Progenitor cell of endocrine pancreas (in vitro differentiated cells): ENCODE measurements at places on chromosomes 11 and 22. TPM values are rescaled to one million over a fixed set of nuclear protein-coding genes. Genes with fewer than 3 reads are reported as not detected.

GRCh38 chr22:49377306-49377705 lies 450.4 kb downstream of the BRD1 start:
- no peak overlapping the region for H3K27ac ChIP-seq
- H3K27me3 ChIP-seq: peaks cover 37% of the 10 kb centered on the region
- H3K4me3 ChIP-seq: no peak overlapping the region
- no peak for DNase-seq

- H3K36me3 ChIP-seq: no peaks in the 10 kb centered on the region
- no peak overlapping the region for H3K4me3 ChIP-seq
- DNase-seq: no peak
- H3K27ac ChIP-seq: no peak overlapping the region
- no peaks in the 10 kb centered on the region for H3K27me3 ChIP-seq
- peaks cover 23% of the 10 kb centered on the region for H3K4me1 ChIP-seq
These were observed 281.1 kb downstream of the FAT3 start for GRCh38 chr11:92505689-92506088.

DNA sequence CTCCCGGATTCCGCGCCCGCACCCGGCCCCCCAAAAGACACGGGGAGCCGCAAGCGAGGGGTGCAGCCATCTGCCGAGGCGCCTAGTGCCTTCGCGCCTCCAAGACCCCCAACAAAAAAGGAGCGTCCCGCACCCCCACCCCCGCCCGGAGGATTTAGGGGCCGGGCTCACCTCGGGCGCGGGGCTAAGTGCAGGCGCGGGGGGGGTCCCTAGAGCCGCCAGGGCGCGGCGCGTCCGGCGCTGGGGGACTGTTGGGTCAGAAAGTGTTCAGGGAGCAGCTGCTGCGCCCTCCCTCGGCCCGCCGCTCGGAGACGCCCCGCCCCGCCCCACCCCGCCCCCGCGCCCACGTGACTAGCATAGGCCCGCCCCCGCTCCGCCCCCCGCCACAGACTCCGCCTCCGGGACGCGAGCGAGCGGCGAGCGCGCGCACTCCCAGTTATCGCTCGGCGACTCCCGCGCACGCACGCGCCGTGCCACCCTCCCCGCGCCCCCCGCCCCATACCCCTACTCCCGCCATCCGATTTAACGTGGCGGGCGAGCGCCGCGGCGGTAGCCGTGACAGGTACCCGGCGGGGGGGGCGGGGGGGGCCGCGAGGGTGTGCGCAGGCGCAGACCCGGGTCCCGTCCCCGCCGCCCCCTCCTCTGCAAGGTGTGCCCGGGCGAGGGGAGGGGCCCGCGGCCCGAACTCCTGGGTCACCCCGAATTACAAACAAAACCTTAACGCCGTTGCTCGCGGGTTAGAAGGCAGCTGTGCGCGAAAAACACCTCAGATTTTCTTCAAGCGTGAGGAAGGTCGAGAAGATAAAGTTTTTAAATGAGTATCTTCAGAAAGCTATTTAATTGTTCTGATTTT lies 56.2 kb downstream of the KCNJ4 start:
- H3K27ac ChIP-seq: peak overlapping the region; percentile 97
- H3K36me3 ChIP-seq: no peaks in the 10 kb centered on the region
- peak; percentile 88 for DNase-seq
- no peaks in the 10 kb centered on the region for H3K27me3 ChIP-seq

- peak overlapping the region; percentile 44 for H3K4me3 ChIP-seq
- H3K4me1 ChIP-seq: no peaks in the 10 kb centered on the region
- no peak for DNase-seq
- no peaks in the 10 kb centered on the region for H3K36me3 ChIP-seq
These were observed 1.5 kb downstream of the CACNG2 start for GRCh38 chr22:36701965-36702621.

Gene GSTT2
- total RNA-seq: 0.47 and 0.60 TPM in 2 replicates

Gene FUT4
- 6.6 and 7.1 TPM in 2 replicates for total RNA-seq

Gene SERHL2
- 0.69 and 1.0 TPM in 2 replicates for total RNA-seq

Gene FGF4
- total RNA-seq: not detected in 2 replicates
